Left forelimb (tissue), 1 donor: ENCODE measurements at places on chromosomes 7 and 10.
A peak's percentile ranks its signal among the peaks of the same experiment; 100 is the strongest.

DNA sequence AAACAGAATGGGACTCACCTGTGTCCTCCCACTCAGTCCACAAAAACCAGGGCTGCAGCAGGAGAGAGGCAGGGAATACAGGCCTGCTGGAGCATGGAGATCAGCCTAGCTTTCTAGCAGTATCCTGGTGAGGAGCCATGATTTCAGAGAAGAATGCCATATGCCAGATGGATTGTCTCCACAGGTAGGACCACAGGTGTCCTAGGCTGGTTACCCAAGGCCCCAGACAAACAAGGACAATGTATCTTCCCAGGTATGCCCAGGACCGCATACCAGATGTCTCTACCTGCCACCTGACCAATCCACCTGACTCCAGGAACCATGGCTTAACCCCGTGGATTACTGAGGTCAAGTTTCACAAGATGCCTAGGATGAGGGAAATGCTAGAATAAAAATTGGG is 295.4 kb upstream of the NPSR1 start:
- no peak for DNase-seq

DNA sequence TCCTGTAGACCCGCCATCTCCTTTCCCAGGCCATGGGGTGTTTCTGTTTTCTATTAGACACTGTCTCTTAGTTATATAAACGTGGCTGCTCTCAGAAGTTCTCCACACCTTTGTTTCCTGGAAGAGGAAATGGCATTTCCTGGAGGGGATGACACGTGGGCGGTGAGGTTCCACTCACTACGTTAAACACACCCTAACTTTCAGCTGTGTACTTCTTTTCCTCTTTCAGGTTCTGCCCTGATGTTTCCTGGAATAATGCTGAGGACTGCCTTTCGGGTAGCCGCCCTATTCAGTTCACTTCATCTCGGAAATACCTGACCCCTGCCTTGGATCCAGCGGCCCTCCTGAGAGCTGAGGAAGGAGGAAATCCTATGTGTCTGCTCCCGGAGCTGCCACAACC is 3.4 kb upstream of the PRKCQ start:
- no peak for DNase-seq

DNA sequence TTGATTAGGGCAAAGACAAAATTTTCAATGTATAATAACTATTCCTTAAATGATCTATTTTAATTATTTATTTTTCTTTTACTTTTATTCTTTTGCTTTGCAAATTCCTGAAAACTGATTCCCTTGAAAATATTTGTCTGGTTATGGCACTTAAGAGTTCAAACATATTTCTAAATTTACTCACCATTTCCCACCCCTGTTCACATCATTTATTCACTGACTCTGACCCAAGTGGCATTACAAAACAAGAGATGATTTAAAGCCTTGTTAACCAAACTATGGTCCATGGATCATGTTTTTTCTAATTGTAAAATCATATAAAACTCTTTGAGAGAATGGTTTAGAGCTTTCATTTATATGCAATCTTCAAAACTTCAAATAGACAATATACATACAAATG is 1256.1 kb upstream of the LRRN3 start:
- DNase-seq = no peak

DNA sequence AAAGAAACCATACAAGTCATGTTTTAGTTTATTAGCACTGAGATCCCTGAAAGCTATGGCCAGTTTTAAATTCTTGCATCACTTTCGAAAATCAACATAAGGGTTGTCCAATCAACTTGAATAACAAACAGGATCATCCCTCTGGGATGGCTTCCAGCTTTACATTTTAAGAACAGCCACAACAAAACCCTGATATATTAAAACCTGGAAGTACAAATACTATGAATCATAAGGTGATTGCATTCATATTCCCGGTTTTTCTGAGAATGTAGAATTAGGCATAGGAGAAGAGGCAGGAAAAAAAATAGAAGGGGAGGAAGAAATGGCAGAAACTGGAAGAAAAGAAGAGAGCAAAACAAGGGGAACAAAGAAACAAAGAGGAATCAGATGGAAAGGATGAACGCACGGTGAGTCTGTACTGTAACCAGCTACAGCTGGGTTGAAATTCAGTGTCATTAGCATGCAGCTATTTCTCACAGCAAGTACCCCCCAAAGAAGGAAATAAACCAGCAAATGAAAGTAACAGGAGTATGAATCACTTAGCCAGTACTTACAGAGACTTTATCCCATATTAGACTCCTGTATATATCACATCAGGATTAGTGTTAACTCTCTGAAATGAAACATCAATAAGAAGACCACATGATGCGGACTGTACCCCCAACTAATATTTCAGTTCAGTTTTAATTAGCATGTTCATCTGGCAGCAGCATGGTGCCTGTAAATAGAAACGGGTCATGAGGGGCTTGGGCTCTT is 301.3 kb downstream of the RNLS start:
- DNase-seq = no peak

DNA sequence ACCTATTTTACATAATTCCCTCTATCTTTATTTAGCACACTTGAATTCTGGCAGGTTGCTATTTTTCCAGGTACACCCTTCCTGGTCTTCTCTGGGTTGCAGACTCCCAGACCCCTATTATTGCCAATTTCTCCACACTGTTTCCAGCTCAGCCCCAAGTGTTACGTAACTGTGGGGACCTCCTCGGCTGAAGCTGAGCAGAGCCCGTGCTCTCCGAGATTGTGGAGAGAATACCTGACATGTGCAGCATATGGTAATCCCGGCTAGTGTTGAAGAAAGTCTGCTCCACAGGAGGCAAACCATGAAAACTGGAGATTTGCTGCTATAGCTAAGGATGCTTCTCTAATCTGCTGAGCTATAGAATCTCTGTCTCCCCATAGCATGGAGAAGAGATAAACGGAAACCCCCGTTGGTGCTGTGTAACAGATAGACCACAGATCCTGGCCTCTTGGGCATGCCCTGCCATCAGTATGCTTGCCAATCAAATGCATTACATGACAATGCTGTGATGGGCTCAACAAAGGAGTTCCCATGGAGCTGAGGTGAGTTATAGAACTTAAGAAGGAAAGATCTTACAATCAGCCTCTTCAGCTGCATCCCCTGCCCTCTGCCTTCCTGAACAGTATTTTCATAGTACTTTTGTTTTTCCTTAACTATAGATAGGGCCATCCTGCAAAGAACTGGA is 144.6 kb upstream of the AOAH start:
- DNase-seq = no peak

GRCh38 chr7:102236592-102237287 is 49.9 kb upstream of the SH2B2 start:
- DNase-seq = peak; percentile 82
